ENCODE measurements at places on chromosomes 4 and X. TPM values are rescaled to one million over a fixed set of nuclear protein-coding genes. Genes with fewer than 3 reads are reported as not detected.

DNA sequence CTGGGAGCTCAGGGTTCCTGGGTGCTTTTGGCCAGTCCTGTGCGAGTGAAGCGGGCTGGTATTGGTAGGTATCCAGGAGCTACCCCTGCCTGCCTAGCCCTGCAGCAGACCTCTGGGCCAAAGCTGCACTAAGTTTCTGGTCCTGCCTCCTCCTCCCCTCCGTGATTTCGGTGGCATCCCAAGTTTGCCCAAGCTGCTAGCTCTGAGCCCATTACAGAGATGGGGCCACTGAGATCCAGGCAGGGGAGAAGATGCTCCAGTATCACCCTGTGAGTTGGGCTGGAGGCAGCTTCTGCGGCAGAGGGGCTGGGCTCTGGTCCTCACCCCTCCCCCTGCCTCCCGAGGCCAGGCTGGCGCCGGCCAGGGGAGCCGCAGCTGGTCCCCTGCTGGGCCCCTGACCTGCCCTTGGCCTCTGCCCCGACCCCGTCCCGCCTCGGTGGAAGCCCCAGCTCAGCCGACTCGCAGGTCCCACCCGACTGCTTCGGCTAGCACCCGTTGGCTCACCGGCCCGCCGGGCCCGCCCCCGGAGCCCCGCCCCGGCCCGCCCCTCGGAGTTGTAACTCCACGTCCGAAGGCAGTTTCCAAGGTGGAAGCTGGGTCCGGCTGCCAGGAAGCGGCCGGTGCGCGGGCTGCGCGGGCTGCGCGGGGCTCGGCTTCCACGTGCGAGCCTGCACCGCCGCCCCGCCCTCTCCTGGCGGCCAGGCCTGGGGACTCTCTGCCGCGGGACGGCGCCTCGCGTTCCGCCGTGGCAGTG is at the start of gene DUSP9:
Gene DUSP9, plus strand, starts transcription at position 584 of the 754 bp plus-strand sequence. CDS start 751 bp downstream, outside the sequence.
- DNase-seq = no peak

- DNase-seq = no peak
These were observed 118.9 kb upstream of the GK2 start for GRCh38 chr4:79526641-79527565.

DNA sequence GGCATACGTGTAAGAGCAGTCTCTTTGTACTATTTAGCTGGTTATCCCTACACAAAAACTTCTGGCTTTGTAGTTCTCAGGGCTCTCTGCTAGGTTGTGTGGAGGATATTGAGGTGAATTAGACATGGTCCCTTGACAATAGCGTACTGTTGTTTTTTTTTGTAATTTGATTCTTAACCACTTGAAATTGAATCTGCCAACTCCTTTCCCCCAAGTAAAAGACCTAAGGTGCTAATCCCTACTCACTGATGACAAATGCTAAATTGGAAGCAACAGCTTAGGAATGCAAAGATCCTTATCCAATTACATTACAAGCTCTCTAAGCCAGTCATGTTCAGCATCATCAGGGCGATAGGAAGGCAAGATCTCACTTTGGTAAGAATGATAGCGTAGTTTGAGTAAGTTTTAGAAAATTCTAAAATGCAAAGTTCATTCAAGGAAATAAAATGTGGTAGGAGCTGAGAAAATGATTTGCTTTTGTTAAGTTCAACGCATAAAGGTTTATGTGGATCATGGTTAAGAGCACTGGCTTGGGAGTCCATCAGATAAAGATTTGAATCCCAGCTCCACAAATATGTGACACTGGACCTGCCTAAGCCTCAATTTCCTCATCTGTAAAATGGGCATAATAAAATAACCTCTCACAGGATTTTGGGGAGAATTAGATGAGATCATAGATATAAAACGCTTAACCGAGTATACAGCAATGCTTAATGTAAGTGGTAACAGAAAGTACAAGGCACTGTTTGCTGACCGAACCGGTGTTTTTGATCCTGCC is 39.3 kb downstream of the DOCK11 start:
- DNase-seq = no peak

DNA sequence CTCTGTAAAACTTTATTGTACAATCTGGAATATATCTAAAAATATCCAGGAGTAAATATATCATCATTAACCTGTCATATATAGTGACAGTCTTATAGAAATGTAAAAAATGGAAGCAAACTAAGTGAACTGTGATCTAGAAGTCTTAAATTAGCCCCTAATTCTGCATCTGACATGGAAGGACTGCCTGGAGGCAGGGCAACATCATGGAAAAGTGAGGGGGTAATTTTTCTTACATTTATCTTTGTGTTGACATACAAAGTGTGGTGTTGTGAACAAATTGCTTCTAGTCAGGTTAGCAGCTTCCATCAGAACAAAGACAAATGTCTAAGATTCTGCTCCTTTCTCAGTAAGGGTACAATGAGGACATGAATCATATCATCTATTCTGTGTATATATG is 186.3 kb downstream of the C4orf33 start:
- no peak for DNase-seq

- DNase-seq = no peak
These were observed 78.7 kb downstream of the VCX3A start for GRCh38 chrX:6456196-6456595.

DNA sequence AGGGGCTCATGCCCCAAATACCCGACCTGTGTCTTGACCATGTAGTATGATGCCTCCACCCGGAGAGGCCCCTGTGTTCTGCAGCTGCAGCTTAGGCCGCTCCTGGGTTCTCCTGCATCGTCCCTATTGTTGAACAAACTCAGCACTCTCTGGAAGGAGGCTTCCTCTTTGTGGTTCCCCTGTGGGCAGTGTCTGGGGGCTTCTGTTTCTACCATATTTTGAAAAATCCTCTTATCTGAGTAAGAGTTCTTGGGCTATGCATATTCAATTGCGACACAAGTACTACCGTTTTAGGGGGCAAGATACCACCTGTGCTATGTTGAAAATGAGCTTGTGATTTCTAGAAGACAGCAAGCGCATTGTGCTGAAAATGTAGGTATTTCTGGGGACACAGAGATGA is 276.6 kb downstream of the DHRSX start:
- no peak for DNase-seq

DNA sequence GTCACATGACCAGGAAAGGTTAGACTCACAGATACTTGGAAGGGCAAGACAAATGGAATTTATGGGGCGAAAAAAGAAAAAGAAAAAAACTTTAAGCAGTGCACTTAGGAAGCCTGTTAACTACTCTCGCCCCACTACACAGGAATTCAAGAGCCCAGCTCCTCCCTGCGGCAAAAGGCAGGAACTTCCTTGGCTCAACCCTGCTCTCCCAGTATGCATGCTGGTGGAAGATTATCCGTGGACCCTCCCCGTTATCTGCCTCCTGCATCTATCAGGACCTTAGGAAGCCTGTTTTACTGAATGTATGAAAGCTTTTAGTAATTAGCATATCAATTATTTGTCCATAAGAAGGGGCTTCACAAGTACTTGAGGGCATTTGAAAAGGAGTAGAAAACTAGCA is 40.1 kb upstream of the RPA4 start:
- DNase-seq = no peak

GRCh38 chrX:119802546-119802945 is 11.1 kb upstream of the RPL39 start:
- no peak for DNase-seq

DNA sequence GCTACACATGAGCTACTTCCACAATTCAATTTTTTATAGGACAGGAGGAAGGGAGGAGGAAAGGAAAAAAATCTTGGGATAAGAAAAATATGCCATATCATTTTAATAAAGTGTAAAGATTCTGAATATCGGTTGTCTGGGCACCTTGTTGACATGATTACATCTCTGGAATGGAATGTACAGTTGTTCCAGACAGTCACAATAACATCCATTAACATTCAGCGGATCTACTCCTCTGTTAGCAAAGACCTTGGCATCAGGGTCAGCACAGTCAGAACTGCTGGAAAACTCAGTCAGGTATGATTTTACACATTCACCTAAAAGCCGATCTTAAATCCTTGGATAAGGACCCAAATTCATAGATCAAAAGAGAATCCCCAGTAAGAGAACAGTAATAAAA is 85.4 kb upstream of the ARMCX2 start:
- DNase-seq = no peak

GRCh38 chr4:159103384-159103990 is 608 bp downstream of the RAPGEF2 start:
- DNase-seq = no peak

- DNase-seq = no peak
These were observed 254.4 kb downstream of the BCOR start for GRCh38 chrX:39843318-39843717.

The SAGE1 gene
- not detected for total RNA-seq

The NPY2R gene
- not detected for total RNA-seq

The MSX1 gene
- 13.0 TPM for total RNA-seq

The OPHN1 gene
- total RNA-seq = 2.9 TPM
